ENCODE measurements at places on chromosomes 3 and 15. TPM values are rescaled to one million over a fixed set of nuclear protein-coding genes. Genes with fewer than 3 reads are reported as not detected.

Gene RBP2
- total RNA-seq, result not detected

Gene WNT7A
- total RNA-seq, result 0.06 TPM

Gene MB21D2
- 4.6 TPM for total RNA-seq

Gene BMF
- total RNA-seq, result 2.4 TPM

Gene TRPM1
- total RNA-seq, result not detected

Gene CERS3
- not detected for total RNA-seq

Gene TMC3
- total RNA-seq, result not detected

Gene IL17RB
- 0.67 TPM for total RNA-seq

Measured in A549 treated with AZD2906 at 1 μM for 4 hours (cell line).